HuH-7.5 (cell line): ENCODE measurements at places on chromosomes 1 and 21.

- no peak for DNase-seq
Observed at GRCh38 chr1:203985676-203986075, 87.2 kb upstream of the SOX13 start.

GRCh38 chr1:179955287-179955680 lies 674 bp downstream of the CEP350 start:
- peak; percentile 6 for DNase-seq

GRCh38 chr1:241518476-241519307 lies 863 bp downstream of the FH start:
- DNase-seq, result peak; percentile 4

- no peak for DNase-seq
Observed at GRCh38 chr1:48038270-48038767, 41.1 kb upstream of the TRABD2B start.
